ENCODE measurements at places on chromosomes 1 and 21.

DNA sequence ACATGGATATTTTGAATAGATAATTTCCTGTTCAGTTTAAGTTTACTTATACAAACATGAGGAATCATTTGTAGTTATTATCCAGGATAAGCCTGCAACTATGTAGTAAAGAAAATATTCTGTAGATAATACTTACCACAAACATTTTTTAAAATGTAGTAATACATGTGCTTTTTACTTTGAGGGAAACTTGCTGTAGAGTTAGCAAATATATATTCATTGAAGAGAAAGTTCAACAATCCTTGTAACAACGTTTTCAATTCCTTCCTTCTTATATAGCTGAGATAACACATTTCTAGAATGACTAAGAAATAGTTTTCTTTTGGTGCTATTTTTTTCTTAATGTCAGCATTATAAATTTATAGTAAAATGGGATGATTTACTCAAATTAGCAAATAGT lies 664.6 kb upstream of the ADAMTS5 start:
- DNase-seq, result no peak

DNA sequence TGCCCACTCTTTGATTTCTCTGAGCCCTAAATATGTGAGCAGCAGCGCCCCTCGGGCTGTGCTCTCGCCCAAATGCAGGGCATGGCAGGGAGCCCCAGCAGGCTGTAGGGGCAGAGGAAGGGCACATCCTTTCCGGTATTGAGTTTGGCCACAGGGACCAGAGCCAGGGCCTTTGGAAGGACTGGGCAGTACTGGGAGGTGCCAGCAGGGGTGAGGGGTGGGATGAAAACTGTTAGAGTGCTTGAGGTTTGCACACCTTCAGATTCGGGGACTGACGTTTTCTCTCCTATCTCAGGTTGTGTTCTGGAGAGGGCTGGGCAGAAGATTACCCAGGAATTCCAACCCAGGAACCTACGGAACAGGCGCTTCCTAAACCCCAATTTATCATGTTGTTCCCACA lies 2.2 kb upstream of the ATP1A2 start:
- DNase-seq, result no peak

DNA sequence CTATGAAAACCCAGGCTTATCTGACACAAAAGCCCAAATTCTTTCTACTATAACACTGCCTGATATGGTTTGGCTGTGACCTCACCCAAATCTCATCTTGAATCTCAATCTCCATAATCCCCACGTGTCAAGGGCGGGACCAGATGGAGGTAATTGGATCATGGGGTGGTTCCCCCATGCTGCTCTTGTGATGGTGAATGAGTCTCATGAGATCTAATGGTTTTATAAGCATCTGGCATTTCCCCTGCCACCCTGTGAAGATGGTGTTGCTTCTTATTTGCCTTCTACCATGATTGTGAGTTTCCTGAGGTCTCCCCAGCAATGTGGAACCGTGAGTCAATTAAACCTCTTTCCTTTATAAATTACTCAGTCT lies 123.3 kb upstream of the USP24 start:
- DNase-seq, result no peak

GRCh38 chr1:175193527-175193910 lies 943 bp upstream of the KIAA0040 start:
- no peak for DNase-seq

- no peak for DNase-seq
These were observed 137.3 kb downstream of the PGBD5 start for GRCh38 chr1:230288641-230289349.

DNA sequence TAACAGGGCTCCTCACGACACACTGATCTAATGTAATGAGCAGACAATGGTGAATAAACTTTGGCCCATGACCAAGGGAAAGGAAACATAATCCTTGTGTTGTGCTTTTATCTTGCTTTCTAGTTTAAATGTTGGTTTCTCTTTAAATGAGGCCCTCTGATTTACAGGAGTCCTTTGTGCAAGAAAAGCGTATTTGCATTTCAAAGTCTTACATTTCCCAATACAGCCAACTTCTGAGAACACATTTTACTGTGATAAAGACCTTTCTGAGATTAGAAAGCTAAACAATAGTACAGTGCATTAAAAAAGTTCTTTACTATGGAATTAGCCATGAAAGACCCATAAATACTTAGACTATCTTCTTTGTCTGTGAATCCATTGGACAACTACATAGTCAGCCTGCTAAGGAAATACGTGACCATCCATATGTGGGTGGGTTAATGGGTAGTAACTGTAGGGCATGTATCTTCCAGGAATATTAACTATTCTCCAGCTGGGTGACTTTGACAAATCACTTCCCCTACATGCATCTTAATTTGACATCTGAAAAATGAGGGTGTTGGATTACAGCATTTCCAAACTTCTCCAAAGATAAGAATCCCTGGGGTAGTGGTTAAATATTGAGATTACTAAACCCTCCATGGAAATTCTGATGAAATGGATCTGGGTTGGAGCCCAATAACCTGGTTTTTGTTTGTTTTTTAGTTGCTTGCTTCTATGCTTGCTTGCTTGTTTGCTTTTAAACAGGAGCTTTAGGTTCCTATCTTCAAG lies 50.3 kb upstream of the USP1 start:
- DNase-seq, result no peak

DNA sequence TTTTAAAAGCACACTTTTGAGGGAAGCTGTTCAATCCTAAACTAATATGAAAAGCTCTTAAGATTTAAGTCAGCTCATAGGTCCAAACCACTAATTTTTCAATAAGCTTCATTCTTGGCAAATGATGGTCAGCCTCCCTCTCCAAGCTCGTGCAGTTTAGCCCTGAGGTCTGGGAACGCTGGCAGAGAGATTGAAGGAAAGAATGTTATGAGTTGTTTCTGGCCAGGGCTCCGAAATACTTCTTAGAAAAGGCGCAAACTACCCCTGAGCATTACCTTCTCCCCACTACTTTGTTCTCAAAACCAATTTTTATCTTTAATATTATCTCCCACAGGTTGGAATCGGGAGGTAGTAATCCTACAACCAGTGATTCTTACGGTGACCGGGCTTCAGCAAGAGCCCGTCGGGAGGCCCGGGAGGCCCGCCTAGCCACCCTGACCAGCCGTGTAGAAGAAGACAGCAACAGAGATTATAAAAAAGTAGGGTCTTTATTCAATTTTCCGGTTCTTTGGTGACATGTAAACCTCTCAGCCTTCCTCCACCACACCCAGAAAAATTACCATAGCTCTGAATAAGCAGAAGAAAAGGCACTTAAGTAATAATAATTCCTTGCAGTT lies 147.7 kb downstream of the SYT2 start:
- DNase-seq, result no peak

DNA sequence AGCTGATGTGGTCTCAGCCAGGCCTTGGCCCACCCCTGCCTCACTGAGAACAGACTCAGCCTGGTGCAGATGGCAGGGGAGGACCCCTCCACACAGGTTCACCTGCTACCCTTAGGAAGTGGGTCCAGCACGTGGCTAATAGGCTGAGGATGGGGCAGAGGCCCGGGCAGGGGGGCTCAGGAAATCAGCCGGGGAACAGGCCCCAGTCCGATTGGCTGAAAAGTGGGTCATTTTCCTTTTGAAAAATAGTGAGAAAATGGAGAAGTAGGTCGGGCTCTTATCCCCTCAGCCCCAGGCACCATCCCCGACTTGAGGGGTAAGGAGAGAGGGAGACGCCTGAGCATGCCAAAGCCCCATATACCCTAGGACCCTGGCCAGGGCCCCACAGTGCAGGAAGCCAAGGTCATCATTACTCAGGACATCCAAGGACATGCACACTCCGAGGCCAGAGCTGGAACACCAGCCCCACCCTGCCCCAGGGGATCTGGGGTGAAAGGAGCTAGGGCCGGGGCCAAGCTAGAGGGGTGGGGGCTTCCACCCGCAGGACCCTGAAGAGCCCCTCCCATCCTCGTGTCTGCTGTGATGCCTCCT lies 11.0 kb downstream of the DLGAP3 start:
- no peak for DNase-seq

Measured in NCI-H526 (cell line).